Left forelimb (tissue), 1 donor: ENCODE measurements at places on chromosomes 12 and 14.

GRCh38 chr12:127494961-127495915 lies 771.7 kb upstream of the TMEM132C start:
- no peak for DNase-seq

DNA sequence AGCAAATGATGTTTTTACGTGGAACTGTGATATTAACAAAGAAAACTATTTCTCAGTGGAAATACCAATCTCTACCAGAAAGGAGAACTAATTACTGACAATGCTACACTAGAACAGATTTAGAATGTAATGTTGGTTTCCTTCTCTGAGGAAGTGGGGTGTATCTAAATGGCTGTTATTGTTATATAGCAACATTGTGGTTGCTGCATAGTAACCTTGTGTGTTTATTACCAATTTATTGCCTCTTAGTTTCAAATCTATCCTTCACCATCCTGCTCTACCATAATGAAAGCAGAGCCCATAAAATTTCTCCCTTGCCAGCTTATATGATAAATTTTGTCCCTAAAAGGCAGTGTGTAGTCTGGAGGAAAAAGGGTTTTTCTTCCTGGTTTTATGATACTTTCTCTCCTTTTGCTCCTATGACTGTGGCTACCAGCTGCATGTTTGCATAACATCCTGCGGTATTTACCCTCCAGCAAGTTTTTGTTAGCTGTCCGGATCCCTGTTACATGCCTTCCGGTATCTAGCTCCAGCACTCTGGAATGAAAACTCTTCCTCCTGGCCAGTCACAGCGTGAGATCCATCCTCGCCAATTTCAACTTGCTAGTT lies 5.7 kb upstream of the KLRK1 start:
- no peak for DNase-seq

DNA sequence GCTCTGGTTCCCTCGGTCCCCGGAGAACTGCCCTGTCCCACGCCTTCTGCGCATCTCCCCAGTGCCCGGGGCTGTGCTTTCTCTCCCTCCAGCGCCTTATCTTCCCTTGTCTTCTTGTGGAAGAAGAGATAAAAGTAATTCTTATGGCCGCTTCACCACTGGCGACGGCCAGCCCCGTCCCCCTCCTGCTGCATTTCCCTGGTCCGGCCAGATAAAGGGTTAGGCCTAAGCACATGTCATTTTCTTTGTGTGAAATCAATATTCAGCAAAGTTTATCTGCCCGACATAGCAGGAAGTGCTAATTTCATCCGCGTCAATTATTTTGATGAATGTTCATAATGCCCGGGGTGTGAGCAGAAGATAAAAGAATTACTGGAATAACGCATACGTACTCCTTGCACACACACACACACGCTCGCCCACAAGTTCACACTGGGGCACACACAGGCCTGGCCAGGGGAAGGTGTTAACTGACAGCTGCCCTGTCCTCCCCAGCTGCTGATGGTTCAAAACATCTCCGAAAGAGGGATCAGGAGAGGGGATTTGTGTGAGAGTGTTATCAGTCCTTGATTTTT lies 177.7 kb upstream of the LHX5 start:
- no peak for DNase-seq

GRCh38 chr14:106377432-106377831 lies 851.0 kb downstream of the TMEM121 start:
- no peak for DNase-seq

DNA sequence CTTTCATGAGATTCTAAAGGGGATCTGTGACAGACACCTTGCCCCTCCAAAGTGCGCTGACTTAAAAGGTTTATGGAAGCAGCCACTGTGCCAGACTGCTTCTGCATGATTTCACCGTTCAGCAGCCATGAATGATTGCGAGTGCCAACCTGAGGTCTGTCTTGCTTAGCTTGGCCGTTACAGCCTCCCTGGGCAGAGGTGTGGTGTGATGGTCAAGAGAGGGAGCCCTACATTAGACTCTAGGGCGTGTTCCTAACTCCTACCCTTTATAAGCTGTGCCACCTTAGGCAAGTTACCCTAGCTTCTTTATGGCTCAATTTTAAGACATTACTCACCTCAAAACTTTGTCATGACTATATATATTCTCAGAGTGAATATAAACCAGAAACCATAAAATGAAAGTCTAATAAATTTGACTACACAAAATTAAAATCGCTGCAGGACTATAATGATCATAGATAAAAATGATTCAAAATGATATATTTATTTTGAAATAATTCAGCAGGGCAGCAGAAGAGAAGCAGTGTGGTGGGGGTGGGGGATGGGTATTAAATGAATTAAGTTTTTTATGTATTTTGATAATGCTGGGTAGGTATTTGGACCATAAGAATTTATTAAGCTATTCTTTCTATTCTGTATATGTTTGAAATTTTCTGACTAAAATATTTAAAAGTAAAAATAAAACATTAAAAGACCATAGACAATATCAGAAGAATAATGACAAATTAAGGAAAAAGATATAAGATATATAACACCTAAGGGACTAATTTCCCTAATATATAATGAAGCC lies 47.7 kb upstream of the MBIP start:
- DNase-seq = no peak

DNA sequence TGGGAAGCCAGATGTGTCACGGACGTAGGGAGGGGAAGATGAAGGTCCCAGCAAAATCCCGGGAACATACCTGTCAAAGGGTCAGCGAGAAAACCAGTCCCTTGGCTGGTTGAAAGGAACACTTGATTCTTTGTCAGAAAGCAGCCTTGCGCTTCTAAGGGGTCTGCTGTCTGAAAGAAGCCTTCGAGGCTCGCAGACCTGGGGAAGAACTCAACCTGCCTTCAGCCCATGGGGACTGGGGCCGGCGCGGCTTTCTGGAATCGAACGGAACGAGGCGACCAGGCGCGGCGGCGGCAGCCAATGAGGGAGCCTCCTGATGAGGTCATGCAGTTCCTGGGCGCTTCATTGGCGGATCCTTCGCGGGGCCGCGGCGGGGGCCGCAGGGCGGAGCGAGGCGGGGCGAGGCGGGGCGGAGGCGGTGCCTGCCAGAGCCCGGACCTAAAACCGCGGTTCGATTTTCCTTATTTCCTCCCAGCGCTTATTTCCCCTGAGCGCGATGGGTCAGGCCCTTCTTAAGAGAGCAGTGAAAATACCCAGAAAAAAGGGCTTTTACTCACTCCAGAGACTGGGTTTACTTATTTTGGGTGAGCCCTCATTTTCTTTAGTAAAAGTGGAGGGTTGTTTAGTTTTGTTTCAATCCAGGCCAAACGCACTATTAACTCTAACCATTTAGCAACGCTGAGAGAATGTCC lies 11.8 kb upstream of the TTC7B start:
- DNase-seq = peak; percentile 97

DNA sequence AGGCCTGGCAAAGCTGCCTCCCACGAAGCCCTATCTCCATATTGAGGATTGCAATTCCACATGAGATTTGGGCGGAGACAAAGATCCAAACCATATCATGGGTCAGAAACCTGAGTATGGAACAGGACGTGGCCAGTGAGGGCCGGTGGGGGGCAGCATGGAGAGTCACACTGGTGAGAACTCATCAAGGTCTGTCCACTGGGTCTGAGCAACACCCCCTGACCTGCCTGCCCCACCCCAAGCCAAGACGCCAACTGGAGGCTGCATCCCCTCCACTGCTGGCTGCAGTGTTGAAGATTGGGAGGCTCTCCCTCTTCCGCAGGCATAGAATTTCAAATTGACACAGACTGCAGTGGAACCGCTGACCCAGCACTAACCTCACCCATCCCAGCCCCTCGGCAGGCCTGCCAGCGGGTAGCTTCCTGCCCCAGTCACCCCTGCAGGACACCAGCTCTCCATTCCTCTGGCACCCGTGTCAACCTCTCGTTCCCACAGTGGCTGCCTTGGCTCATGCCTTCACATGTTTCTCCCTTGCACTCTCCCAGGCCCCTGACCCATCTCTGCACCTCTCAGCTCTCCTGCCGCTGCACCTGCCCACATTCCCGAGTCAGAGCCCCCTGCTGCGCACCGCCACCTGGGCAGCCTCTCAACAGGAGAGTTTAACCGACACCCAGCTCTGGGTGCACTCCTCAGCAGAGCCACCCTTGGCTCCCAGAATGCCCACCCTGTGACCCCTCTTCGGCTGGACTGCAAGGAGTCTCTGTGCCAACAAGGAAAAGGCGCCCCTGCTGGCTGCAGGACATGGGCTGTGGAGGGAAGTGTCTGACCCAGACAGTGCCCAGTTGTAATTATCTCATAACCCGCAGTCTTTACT lies 45.2 kb upstream of the PPP2R5C start:
- peak; percentile 44 for DNase-seq

DNA sequence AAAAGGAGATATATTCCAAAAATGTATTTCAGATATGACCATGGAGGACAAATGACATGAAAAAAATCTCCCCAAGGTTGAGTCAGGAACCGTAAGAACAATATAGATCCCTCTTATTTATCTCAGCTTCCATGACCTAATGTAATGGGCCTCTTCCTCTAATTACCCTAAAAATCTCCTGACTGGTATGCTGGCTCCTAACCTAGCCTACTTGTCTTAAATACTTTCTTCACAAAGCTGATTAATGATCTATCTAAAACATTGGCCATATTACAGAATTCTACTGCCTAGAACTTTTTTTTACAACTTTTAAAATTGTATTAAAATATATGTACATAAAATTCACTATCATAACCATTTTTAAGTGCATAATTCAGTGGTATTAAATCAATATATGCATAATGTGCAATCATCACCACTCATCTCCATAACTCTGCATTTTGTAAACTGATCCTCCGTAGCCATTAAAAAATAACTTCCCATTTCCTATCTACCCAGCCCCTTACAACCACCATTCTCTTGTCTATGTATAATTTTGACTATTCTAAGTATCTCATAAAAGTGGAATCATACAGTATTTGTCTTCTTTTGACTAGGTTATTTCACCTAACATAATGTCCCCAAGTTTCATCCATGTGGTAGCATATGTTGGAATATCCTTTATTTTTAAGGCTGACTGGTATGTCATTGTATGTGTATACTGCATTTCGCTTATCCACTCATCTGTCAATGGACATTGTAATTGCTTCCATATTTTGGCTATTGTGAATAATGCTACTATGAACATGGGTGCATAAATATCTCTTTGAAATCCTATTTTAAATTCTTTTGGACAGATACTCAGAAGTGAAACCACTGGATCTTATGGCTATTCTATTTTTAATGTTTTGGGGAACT lies 464.6 kb downstream of the ADAMTS20 start:
- DNase-seq = no peak

DNA sequence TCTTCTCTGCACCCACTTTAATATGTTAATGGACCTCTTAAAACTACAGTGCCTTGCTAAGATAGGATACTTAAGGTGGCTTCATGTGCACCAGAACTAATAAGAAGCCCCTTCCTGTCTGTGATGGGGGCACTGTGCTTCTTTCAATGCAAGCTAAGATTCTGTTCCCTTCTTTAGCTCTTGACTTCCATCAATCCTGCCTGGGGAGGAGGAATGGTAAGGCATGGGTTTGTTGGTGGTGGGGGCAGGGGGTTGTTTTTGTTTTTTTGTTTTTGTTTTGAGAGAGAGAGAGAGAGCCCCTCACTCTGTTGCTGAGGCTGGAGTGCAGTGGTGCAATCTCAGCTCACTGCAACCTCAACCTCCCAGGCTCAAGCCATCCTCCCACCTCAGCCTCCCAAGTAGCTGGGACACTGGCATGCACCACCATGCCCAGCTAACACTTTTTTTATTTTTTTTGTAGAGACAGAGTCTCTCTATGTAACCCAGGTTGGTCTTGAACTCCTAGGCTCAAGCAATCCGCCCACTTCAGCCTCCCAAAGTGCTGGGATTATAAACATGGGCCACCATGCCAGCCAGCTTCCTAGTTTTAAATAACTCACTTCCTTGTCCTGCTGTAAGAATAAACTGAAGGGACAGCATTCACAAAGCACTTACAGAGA lies 4.5 kb upstream of the KRT3 start:
- no peak for DNase-seq

DNA sequence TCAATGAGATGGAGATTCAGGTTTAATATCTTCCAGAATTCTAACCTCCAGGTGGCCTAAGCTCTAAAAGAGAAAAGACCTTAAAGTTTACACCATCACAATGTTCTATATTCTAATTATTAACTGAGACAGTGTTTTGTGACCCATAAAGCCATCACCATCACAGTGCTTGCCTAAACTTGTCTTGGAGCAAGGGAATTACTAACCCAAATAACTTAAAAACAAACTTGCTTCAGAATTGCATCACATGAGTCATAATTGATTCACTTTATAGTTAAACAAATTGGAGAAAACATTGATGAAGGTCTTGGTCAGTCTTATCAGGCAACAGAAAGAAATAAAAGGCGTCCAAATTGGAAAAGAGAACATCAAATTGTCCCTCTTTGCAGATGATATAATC lies 54.5 kb upstream of the ALG10 start:
- DNase-seq = no peak

GRCh38 chr12:6193853-6194815 lies 6.1 kb upstream of the CD9 start:
- DNase-seq = no peak

GRCh38 chr12:83140135-83140534 lies 453.4 kb downstream of the TMTC2 start:
- DNase-seq = no peak

DNA sequence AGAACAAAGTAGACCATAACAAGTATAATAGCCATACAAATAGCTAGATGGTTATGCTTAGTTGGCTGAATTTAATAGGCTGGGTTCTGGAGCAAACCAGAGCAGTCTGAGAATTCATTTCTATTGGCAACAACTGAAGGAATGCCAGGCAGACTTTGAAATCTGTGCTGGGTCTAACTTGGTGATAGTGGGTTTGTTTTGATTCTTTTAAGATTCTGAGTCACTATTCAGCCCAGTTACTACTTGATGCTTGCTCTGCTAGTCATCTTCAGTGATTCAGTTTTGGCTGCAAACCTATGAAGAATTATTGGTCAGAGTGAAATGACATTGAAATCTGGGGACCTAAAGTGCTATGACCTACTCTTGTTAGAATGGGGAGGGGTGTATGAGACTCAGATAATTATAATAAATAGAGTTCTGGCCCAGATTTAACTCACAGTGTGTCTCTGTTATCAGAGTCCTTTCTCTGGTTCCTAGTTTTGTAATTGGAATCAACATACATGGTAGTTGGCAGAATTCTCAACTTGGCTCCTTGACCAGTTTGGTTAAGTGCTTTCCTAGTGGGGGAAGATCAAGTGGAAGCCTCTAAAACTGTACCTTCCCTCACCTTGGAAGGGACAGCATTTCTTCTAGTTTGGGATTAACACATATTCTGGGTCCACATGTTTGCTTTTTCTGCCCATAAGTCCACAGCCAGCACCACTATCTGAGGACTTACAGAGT lies 43.5 kb downstream of the MNAT1 start:
- no peak for DNase-seq
